ENCODE measurements at places on chromosomes 4 and X.

- no peak for DNase-seq
Measured at GRCh38 chrX:108299101-108299591, 139.1 kb downstream of the COL4A6 start.

GRCh38 chr4:147786531-147786930 is 54.6 kb downstream of the ARHGAP10 start:
- no peak for DNase-seq

- DNase-seq = no peak
Measured at GRCh38 chr4:114078636-114079035, 99.2 kb upstream of the ARSJ start.

GRCh38 chrX:22015139-22015750 is 16.9 kb upstream of the PHEX start:
- DNase-seq = no peak

GRCh38 chr4:83490876-83491450 is 6.1 kb upstream of the ABRAXAS1 start:
- DNase-seq = no peak

- DNase-seq = no peak
Measured at GRCh38 chr4:125045311-125045710, 269.4 kb upstream of the FAT4 start.

DNA sequence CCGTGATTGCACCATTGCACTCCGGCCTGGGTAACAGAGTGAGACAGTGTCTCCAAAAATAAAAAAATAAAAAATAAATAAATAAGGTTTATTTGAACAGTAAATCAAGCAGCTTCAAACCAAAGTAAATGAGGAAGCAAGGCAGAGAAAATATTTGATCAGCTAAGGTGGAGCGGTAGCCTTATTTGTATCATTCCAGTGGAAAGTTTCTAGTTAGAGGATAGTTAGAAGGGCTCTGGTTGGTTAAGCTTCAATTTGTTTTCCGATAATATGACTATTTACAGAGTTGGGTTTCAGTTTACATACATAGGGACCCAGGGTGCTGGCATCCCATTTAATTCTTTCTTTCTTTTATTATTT is 21.8 kb upstream of the OPHN1 start:
- no peak for DNase-seq

DNA sequence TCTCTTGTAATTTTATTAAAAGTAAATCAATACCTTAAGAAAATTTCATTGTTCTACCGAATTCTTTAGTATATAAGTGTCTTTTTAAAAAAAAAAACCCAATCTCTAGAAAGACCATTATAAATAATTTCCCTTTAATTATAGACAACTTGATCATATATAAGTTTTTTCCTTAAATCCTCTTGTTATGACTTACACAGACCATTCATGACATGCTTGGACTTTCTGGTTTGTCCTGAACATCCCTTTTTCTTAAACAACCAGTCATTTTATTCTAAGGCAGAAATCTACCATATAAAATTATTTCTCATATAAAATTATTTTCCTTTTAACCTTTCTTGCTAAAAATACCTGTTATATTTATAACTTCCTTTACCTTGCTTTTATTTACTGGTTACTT is 15.4 kb upstream of the FHDC1 start:
- DNase-seq = no peak
